Psoas muscle (tissue), 8 donors: ENCODE measurements at places on chromosomes 12 and 14.

DNA sequence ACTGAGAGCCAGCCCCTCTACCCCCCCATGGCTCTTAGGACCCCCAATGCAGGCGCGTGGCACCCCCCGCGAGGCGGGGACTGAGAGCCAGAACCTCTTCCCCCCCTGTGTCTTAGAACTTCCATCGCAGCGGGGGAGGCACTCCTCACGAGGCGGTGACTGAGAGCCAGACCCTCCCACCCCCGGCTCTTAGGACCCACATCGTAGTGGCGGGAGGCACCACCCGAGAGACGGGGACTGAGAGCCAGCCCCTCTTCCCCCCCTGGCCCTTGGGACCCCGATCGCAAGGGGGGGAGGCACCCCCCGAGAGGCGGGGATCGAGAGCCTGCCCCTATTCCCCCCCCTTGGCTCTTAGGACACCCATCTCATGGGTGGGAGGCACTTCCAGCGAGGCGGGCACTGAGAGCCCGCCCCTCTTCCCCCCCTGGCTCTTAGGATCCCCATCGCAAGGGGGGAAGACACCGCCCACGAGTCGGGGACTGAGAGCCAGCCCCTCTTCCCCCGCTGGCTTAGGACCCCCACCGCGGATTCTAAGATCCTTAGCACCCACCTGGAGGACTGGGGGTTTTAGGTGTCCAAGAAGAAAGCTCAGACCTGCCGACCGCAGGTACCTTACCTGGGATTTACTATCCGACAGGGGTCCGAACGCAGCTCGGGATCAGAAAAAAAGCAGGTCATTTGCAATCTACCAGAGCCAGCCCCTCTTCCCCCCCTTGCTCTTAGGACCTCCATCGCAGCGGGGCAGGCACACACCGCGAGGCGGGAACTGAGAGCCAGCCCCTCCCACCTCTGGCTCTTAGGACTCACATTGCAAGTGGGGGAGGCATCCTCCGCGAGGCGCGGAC lies 44.9 kb downstream of the DDX11 start:
- H3K27me3 ChIP-seq, result no peaks in the 10 kb centered on the region
- no peak overlapping the region for H3K27ac ChIP-seq
- DNase-seq, result no peak
- peak overlapping the region; percentile 56 for H3K4me3 ChIP-seq
- peaks cover 9% of the 10 kb centered on the region for H3K4me1 ChIP-seq
- no peaks in the 10 kb centered on the region for H3K36me3 ChIP-seq

GRCh38 chr12:18461758-18462157 lies 200.4 kb downstream of the PIK3C2G start:
- H3K27me3 ChIP-seq, result no peaks in the 10 kb centered on the region
- DNase-seq, result no peak
- H3K4me1 ChIP-seq, result no peaks in the 10 kb centered on the region
- H3K36me3 ChIP-seq, result no peaks in the 10 kb centered on the region
- H3K27ac ChIP-seq, result no peak overlapping the region

GRCh38 chr12:76621582-76622024 lies 62.0 kb upstream of the OSBPL8 start:
- no peak overlapping the region for H3K27ac ChIP-seq
- H3K4me1 ChIP-seq, result no peaks in the 10 kb centered on the region
- H3K4me3 ChIP-seq, result no peak overlapping the region
- H3K27me3 ChIP-seq, result no peaks in the 10 kb centered on the region
- no peaks in the 10 kb centered on the region for H3K36me3 ChIP-seq

- H3K27me3 ChIP-seq, result peaks cover 20% of the 10 kb centered on the region
- no peak for DNase-seq
- H3K36me3 ChIP-seq, result no peaks in the 10 kb centered on the region
- H3K4me3 ChIP-seq, result peak overlapping the region; percentile 57
Measured at GRCh38 chr12:23950210-23950774, 822 bp upstream of the SOX5 start.

DNA sequence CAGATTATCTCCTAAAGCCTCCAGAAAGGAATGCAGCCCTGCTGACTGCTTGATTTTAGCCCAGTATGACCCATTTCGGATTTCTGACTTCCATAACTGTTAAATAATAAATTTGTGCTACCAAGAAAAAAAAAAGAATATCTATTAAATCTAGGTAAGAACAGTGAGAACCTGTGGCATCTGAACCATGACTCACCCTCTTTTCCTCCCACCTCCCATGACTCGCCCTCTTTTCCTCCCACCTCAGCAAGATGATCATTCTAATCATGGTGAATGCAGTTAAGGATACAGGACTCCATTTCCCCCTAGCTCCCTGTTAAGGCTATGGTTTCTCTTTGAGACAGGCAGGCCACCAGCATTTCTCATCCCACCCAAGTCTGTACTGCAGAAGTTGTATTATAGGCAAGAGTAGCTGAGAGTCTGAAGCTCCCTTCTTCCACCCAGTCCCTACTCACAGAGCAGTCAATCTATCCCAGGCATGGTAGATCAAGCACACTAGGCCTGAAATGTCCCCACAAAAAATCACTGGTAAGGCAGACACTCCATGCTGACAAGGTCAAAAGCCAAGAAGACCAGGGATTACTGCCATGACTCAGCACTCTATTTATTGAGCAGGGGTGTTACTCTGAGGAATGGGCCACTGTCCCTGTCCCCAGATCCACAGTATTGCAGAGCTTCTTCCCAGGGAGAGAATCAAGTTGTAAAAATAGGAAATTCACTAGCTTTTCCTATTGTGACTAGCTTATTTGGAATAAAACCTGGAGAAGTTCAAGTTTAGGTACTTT lies 188.9 kb downstream of the ADAMTS20 start:
- H3K36me3 ChIP-seq, result no peaks in the 10 kb centered on the region
- no peaks in the 10 kb centered on the region for H3K27me3 ChIP-seq

GRCh38 chr12:110776410-110776809 lies 33.7 kb upstream of the PPP1CC start:
- H3K27ac ChIP-seq, result no peak overlapping the region
- H3K27me3 ChIP-seq, result no peaks in the 10 kb centered on the region
- H3K36me3 ChIP-seq, result no peaks in the 10 kb centered on the region
- H3K4me1 ChIP-seq, result no peaks in the 10 kb centered on the region

- no peak for DNase-seq
- H3K36me3 ChIP-seq, result no peaks in the 10 kb centered on the region
- H3K27ac ChIP-seq, result no peak overlapping the region
- H3K4me1 ChIP-seq, result no peaks in the 10 kb centered on the region
Measured at GRCh38 chr12:70383886-70384285, 17.8 kb downstream of the KCNMB4 start.

DNA sequence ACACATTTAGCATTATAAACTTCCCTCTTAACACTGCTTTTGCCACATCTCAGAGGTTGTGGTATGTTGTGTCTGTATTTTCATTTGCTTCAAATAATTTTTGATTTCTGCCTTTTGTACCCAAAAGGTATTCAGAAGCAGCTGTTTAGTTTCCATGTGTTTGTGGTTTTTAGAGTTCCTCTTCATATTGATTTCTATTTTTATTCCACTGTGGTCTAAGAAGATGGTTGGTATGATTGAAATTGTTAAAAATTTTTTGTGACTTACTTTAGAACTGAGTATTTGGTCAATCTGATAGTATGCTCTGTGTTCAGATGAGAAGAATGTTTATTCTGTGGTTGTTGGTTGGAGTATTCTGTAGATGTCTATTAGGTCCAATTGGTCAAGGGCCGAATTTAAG lies 76.4 kb downstream of the IFNG-AS1 start:
- H3K36me3 ChIP-seq, result no peaks in the 10 kb centered on the region
- no peaks in the 10 kb centered on the region for H3K4me1 ChIP-seq
- H3K4me3 ChIP-seq, result no peak overlapping the region

- no peaks in the 10 kb centered on the region for H3K27me3 ChIP-seq
- peak; percentile 94 for DNase-seq
- peak within 1 kb of the TSS; percentile 87 for H3K27ac ChIP-seq
- peak within 1 kb of the TSS; percentile 97 for H3K4me3 ChIP-seq
- H3K36me3 ChIP-seq, result no peaks in the 10 kb centered on the region
Measured at GRCh38 chr14:93206793-93207467, at the start of the genes GON7 and UBR7. Gene GON7 (minus strand): TSS chr14:93207065. CDS start chr14:93207037, 28 bp downstream. Gene UBR7 (plus strand): TSS chr14:93207256. CDS start chr14:93207292, 36 bp downstream.

DNA sequence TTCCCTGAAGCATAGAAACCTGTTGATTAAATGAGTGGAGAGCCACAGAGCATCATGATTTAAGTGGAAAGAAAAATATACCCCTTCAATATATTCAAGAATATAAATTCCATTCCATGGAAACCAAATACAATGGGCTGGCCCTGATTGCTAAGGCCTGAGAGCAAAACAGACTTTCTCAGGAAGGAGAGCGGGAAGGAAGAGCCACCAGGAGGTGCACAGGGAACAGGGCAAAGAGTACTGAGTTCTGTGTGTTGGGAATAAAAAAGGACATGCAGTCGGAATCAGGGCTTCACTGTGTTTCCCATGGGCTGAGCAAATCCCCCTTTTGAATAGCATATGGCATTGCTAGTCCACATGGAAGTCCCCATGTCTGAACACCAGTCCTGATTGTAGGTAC lies 69.7 kb upstream of the PLEKHG3 start:
- no peak overlapping the region for H3K27ac ChIP-seq
- no peaks in the 10 kb centered on the region for H3K4me1 ChIP-seq
- no peaks in the 10 kb centered on the region for H3K27me3 ChIP-seq
- H3K4me3 ChIP-seq, result no peak overlapping the region

DNA sequence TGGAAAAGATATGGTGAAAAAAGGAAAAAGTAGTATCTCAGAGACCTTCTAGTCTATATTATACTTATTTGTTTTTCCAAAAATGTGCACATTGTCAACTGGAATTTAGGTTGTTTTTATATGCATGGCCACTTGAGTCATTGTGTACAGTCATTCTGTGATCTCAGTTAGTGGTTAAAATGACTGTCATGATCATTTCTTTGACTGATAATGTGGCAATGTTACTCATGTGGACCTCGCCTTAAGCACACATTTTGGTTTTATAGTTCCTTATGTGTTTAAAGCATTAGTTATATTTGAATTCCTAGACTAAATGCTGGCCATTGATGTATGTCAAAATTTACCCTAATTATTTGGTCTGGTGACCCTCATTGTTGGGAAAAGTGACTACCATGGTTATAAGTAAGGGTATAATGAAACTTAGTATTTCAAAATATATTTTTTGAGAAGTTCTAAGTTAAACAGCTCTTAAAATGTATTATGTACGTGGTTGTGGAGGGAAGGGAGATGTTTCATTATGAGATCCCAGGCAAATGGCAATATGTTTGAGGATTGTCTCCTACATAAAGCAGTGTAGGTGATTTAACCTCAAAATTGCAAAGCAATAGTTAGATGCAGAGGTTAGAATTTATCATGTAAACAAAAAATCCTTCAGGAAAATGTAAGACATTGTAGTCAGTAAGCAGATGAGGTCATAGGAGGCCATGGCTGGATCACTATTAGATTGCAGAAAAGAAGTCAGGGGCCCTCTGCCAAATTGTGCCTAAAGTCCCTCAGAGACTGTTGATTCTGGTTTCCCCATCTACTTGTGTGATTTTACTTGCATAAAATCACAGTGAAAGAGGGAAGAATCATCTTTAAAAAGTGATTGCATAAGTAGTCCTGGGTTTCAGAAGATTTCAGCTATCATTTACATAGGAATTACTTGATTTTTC lies 17.5 kb downstream of the PNMA1 start:
- no peak overlapping the region for H3K4me3 ChIP-seq
- no peaks in the 10 kb centered on the region for H3K4me1 ChIP-seq
- H3K27me3 ChIP-seq, result no peaks in the 10 kb centered on the region
- DNase-seq, result no peak

- DNase-seq, result no peak
- no peaks in the 10 kb centered on the region for H3K27me3 ChIP-seq
- no peaks in the 10 kb centered on the region for H3K4me1 ChIP-seq
- no peak overlapping the region for H3K27ac ChIP-seq
Measured at GRCh38 chr12:52924764-52925716, 20.2 kb upstream of the KRT8 start.

DNA sequence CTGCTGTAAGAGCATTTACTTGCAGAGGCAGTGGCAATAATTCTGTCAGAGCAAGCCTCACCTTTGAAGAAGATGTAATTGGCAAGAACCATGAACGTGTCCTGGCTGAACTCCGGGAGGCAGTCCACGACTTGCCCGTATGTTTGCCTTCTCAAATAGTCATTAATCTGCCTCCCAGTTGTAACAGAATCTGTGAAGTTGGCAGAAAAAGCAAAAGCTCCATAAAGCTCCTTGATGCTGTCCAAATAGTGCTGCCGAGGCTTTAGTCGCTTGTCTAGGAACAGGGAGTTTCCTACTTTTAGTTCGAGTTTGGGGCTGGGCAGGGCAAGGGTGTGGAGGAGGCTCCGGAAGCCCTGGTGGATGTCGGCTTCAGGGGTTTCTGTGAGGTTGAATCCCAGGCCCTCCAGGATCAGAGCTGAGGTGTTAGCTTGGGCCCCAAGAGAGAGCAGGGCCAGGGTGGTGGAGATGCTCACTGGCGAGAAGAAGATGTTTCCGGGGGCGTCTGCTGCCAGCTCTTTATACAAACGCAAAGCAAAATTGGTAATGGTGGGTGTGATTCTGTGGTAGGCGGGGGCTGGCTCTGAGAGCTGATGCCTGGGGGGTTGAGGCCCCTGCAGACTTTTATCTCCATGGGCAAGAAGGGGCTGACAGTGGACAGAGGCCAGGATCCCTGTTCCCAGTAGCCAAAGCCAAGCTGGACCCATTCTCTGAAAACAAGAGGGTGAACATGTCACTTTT lies 4.4 kb downstream of the SERPINA11 start:
- no peaks in the 10 kb centered on the region for H3K27me3 ChIP-seq
- no peaks in the 10 kb centered on the region for H3K36me3 ChIP-seq
- no peaks in the 10 kb centered on the region for H3K4me1 ChIP-seq
- no peak for DNase-seq
- no peak overlapping the region for H3K27ac ChIP-seq
- no peak overlapping the region for H3K4me3 ChIP-seq

- no peaks in the 10 kb centered on the region for H3K4me1 ChIP-seq
- no peak overlapping the region for H3K27ac ChIP-seq
- H3K27me3 ChIP-seq, result no peaks in the 10 kb centered on the region
- no peak for DNase-seq
- H3K4me3 ChIP-seq, result no peak overlapping the region
Measured at GRCh38 chr14:66360366-66360926, 125.7 kb upstream of the CCDC196 start.

- H3K4me3 ChIP-seq, result no peak overlapping the region
- no peak for DNase-seq
- H3K27me3 ChIP-seq, result no peaks in the 10 kb centered on the region
- no peaks in the 10 kb centered on the region for H3K36me3 ChIP-seq
- H3K4me1 ChIP-seq, result no peaks in the 10 kb centered on the region
Measured at GRCh38 chr14:90088176-90088575, 26.4 kb downstream of the KCNK13 start.

DNA sequence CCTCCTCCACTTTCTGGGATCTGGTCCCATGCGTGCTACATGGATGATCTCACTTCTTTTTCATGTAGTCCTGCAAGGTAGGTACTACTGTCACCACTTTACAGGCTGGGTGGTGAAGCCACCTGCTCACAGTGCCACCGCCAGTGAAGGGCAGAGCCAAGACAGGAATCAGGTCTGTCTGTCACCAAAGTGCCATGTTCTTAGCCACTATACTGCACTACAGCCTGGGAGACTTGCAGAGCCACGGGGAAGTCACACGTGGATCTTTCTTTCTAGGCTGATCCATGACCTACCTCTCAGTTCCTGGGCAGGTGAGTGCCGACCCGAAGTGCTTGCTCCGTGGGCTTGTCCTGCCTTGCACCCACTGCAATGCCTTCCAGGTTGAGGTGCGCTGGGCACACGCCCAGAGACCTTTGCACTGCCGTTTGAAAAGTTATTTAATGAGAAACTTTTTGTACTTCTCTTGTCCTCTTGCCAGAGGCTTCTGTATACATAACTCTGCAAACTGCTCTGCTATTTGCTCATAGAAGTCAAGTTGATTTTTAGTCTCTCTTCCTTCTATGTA lies 19.7 kb upstream of the CLMN start:
- H3K4me3 ChIP-seq, result no peak overlapping the region
- H3K27ac ChIP-seq, result no peak overlapping the region
- peaks cover 2% of the 10 kb centered on the region for H3K4me1 ChIP-seq
- no peaks in the 10 kb centered on the region for H3K36me3 ChIP-seq
- peaks cover 23% of the 10 kb centered on the region for H3K27me3 ChIP-seq
